ENCODE measurements at places on chromosomes 4 and X. TPM values are rescaled to one million over a fixed set of nuclear protein-coding genes. Genes with fewer than 3 reads are reported as not detected.

GRCh38 chr4:24328711-24329110 lies 255.6 kb downstream of the DHX15 start:
- H3K36me3 ChIP-seq: no peaks in the 10 kb centered on the region
- H3K27ac ChIP-seq: no peak overlapping the region

DNA sequence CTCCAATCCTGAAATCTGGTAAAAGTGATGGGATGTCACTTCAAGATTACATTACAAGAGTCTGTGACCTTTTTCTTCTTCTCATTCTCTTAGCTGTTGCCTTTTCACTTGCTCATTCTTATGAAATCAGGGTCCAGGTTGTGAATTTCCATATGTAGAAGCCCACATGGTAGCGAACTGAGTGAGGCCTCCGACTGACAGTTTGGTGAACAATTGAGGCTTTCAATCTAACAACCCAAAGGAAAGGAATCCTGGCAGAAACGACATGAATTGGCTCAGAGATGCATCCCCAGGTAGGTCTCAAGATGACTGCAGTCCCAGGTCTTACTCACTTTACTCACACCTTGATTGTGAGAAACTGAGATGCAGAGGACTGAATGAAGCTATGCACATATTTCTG lies 203.4 kb upstream of the FAT4 start:
- no peaks in the 10 kb centered on the region for H3K36me3 ChIP-seq
- no peaks in the 10 kb centered on the region for H3K4me1 ChIP-seq
- no peak for DNase-seq
- no peak overlapping the region for H3K4me3 ChIP-seq
- H3K27me3 ChIP-seq: no peaks in the 10 kb centered on the region
- no peak overlapping the region for H3K27ac ChIP-seq

- no peak overlapping the region for H3K4me3 ChIP-seq
- H3K36me3 ChIP-seq: no peaks in the 10 kb centered on the region
- peaks cover 42% of the 10 kb centered on the region for H3K4me1 ChIP-seq
- H3K27me3 ChIP-seq: no peaks in the 10 kb centered on the region
- no peak for DNase-seq
- H3K27ac ChIP-seq: no peak overlapping the region
These were observed 13.8 kb downstream of the GALNT7 start for GRCh38 chr4:173182403-173182802.

- peaks cover 10% of the 10 kb centered on the region for H3K27me3 ChIP-seq
- DNase-seq: no peak
- no peak overlapping the region for H3K4me3 ChIP-seq
- H3K4me1 ChIP-seq: no peaks in the 10 kb centered on the region
- H3K36me3 ChIP-seq: peaks cover 4% of the 10 kb centered on the region
- H3K27ac ChIP-seq: no peak overlapping the region
These were observed 19.1 kb downstream of the WDR17 start for GRCh38 chr4:176084769-176085168.

DNA sequence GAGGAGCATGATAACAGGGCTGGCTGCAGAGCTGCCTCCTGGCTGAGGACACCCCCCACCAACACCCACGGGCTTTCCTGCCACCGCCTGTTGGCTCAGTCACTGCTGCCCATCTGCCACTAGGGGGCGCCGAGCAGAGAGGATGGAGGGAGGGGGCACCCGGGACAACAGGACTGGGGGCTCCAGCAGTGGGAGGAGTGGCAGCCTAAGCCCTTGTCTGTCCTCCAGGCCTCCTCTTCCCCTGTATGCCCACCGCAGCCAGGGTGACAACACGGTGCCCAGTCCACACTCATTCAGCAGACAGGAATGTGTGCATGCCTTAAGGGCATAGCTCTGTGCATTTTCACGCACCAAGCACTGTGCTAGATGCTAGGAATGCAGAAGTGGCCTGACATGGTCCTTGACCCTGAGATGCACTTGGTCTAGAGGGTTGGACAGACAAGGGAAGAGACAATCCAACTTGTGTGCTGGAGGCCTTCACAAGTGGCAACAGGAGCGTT lies 149.9 kb downstream of the AMMECR1 start:
- H3K27ac ChIP-seq: no peak overlapping the region
- no peak overlapping the region for H3K4me3 ChIP-seq
- peak; percentile 40 for DNase-seq
- H3K4me1 ChIP-seq: peaks cover 6% of the 10 kb centered on the region
- no peaks in the 10 kb centered on the region for H3K27me3 ChIP-seq

DNA sequence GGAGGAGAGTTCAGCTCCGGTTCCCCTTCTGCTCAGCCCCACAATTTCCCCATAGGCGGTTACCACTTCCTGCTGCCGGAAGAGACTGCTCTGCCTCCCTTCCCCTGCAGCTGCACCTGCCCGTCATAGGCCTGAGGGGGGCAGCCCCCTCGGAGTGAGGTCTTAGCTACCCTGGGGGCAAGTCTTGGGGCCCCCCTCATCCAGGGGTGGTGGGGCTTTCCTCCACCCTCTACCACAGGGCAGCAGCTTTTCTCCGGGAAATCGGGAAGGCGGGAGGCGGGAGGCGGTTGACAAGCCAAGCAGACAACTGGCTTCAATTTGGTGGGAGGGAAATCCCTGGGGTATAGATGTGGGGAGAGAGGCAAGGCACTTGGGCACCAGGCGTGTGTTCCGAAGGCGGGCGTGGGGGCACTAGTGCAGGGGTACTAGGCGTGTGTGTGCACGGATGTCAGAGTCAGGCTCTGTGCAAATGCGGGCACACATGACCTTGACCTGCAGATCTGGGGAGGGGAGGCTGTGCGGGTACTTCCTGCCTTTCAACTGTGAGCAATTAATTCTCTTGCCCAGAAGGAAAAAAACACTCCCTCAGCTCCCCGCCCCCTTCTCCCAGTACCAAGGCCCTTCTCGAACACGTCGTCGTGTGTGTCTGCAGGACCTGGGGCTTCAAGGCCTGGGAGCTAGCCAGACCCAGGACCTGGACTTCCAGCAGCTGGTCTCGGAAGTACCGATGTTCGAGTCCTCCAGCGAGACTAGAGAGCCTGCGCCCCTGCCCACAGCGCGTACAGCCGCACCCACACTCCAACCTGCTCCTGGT lies 1.0 kb upstream of the ARHGAP4 start:
- no peaks in the 10 kb centered on the region for H3K27me3 ChIP-seq
- no peaks in the 10 kb centered on the region for H3K36me3 ChIP-seq
- H3K4me1 ChIP-seq: peaks cover 10% of the 10 kb centered on the region
- H3K27ac ChIP-seq: peak overlapping the region; percentile 99
- peak; percentile 80 for DNase-seq

GRCh38 chr4:166282081-166282770 lies 409.2 kb downstream of the TLL1 start:
- DNase-seq: no peak
- H3K36me3 ChIP-seq: no peaks in the 10 kb centered on the region
- H3K4me1 ChIP-seq: no peaks in the 10 kb centered on the region
- H3K27me3 ChIP-seq: no peaks in the 10 kb centered on the region

- DNase-seq: no peak
- H3K27me3 ChIP-seq: no peaks in the 10 kb centered on the region
- H3K4me1 ChIP-seq: no peaks in the 10 kb centered on the region
- no peak overlapping the region for H3K4me3 ChIP-seq
- no peaks in the 10 kb centered on the region for H3K36me3 ChIP-seq
These were observed 20.7 kb upstream of the RNF150 start for GRCh38 chr4:141153751-141154510.

DNA sequence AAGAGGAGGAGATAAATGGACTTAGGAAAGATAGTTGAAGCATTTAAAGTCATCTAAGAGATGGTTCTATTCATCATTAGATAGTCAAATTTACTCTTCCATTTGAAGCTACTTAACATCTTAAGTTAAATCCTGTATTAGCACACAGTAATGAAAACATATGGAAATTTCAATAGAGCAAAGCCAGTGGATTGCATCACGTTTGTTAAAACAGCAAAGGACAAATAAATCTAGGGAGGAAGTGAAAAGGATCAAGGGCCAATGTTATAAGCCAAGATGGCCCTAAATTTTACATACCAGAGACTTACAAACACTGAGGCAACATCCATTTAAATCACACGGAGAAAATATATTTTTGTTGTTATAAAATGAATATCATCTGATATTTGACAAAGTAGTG lies 602.8 kb downstream of the INPP4B start:
- H3K27ac ChIP-seq: peak overlapping the region; percentile 11
- H3K4me3 ChIP-seq: no peak overlapping the region
- no peaks in the 10 kb centered on the region for H3K27me3 ChIP-seq
- peaks cover 16% of the 10 kb centered on the region for H3K4me1 ChIP-seq
- no peak for DNase-seq

GRCh38 chrX:20654596-20655106 lies 387.9 kb upstream of the RPS6KA3 start:
- H3K4me1 ChIP-seq: no peaks in the 10 kb centered on the region
- no peak overlapping the region for H3K4me3 ChIP-seq
- DNase-seq: no peak

GRCh38 chr4:176406736-176407135 lies 87.0 kb downstream of the SPCS3 start:
- peaks cover 11% of the 10 kb centered on the region for H3K27me3 ChIP-seq
- H3K4me3 ChIP-seq: no peak overlapping the region
- H3K36me3 ChIP-seq: no peaks in the 10 kb centered on the region
- H3K4me1 ChIP-seq: no peaks in the 10 kb centered on the region
- H3K27ac ChIP-seq: no peak overlapping the region

- peaks cover 45% of the 10 kb centered on the region for H3K36me3 ChIP-seq
- H3K4me1 ChIP-seq: peaks cover 1% of the 10 kb centered on the region
- no peak overlapping the region for H3K27ac ChIP-seq
These were observed 186.1 kb upstream of the MAB21L2 start for GRCh38 chr4:150395872-150396271.

GRCh38 chrX:1391370-1391706 lies 575 bp downstream of the SLC25A6 start:
- peak overlapping the region; percentile 98 for H3K27ac ChIP-seq
- H3K4me3 ChIP-seq: peak overlapping the region; percentile 94
- no peaks in the 10 kb centered on the region for H3K27me3 ChIP-seq
- peaks cover 65% of the 10 kb centered on the region for H3K4me1 ChIP-seq
- peaks cover 10% of the 10 kb centered on the region for H3K36me3 ChIP-seq

- H3K36me3 ChIP-seq: no peaks in the 10 kb centered on the region
- H3K27ac ChIP-seq: peak overlapping the region; percentile 4
- H3K4me3 ChIP-seq: no peak overlapping the region
- no peaks in the 10 kb centered on the region for H3K27me3 ChIP-seq
- peaks cover 55% of the 10 kb centered on the region for H3K4me1 ChIP-seq
- no peak for DNase-seq
These were observed 31.6 kb downstream of the UBE2K start for GRCh38 chr4:39729557-39729956.

- no peaks in the 10 kb centered on the region for H3K27me3 ChIP-seq
- peaks cover 29% of the 10 kb centered on the region for H3K4me1 ChIP-seq
These were observed at the start of gene PHKA2 for GRCh38 chrX:18983666-18984380. Gene PHKA2 (minus strand): TSS chrX:18984114. CDS start chrX:18983932, 182 bp downstream.

DNA sequence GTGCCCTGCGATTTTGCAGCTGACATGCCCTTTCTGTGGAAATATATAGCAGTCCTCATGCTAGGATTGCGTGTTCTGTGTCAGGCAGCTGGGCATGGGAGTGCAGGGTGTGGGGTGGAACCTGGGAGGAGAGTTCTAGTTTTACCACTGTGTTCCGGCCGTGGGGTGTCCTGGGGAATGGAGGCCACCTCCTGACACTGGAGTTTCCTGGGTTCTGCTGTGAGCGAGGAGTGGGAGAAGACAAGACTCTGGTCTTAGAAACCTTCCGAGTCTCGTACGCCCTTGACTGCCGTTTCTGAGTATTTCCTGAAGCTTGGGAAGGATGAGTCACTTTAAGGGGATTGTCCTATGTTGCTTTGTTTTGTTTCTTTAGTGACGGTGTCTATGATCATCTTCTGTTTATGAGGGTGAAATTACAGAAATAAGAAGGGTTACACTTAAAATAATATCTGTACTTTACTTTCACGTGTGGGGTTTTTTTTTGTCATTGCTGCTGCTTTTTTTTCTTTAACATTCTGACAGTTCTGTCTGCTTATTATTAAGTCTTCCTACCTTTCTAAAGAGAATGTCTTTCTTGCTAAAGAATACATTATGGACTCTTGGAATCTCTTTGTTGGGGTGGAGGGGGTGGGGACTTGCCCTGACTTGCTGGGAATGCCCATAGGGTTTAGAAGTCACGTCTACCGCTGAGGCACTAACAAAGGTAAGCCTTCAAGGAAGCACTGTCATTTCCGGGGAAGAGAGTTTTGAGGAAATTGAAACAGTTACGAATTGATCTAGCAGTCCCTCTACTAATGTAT lies 19.1 kb downstream of the CD99 start:
- H3K4me1 ChIP-seq: peaks cover 48% of the 10 kb centered on the region
- peak overlapping the region; percentile 73 for H3K4me3 ChIP-seq
- peak overlapping the region; percentile 52 for H3K27ac ChIP-seq
- no peaks in the 10 kb centered on the region for H3K36me3 ChIP-seq
- H3K27me3 ChIP-seq: no peaks in the 10 kb centered on the region
- no peak for DNase-seq

GRCh38 chrX:54430519-54430918 lies 9.7 kb upstream of the TSR2 start:
- H3K27ac ChIP-seq: no peak overlapping the region
- H3K4me1 ChIP-seq: no peaks in the 10 kb centered on the region
- DNase-seq: no peak

DNA sequence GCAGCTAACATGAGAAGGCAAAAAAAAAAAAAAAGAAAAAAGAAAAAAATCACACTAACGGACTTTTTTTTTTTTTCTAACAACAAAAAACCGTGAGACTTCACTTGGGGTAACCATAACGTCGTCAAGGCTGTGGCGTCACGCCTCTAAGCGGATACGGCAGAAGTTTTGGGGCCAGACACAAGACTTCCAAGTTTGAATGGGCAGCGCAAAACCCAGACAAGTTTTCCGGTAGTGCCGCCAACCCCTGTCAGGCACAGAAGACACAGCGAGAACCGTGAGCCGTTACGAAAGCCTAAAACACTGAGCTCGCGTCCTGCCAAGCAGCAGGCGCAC lies 556 bp upstream of the SMARCA5 start:
- no peak for DNase-seq
- H3K27ac ChIP-seq: peak overlapping the region; percentile 100
- H3K4me1 ChIP-seq: peaks cover 9% of the 10 kb centered on the region
- H3K4me3 ChIP-seq: peak overlapping the region; percentile 100

DNA sequence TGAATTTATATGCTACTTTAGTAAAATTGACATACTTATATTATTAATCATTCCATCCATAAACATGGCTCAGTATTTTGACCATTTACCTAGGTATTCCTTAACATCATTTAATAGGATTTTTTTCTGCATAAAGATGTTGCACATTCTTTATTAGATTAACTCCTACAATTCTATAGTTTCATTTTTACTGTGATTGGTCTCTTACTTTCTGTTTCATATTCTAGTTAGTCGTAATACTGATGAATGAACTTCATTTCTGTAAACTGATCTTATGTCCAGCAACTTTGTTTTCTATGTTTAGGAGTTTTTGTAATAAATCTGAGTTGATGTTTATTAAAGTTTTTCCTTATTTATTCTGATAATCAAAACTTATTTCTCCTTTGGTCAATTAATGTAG lies 278.2 kb upstream of the CXXC4 start:
- H3K4me1 ChIP-seq: peaks cover 11% of the 10 kb centered on the region
- no peaks in the 10 kb centered on the region for H3K27me3 ChIP-seq
- no peak for DNase-seq
- peak overlapping the region; percentile 72 for H3K4me3 ChIP-seq
- H3K36me3 ChIP-seq: no peaks in the 10 kb centered on the region

PITX2 gene
- total RNA-seq: not detected

EGFL6 gene
- total RNA-seq: not detected

PRMT9 gene
- total RNA-seq: 10.6 TPM

CYSLTR1 gene
- total RNA-seq: 1.1 TPM

SH2D1A gene
- total RNA-seq: 32.4 TPM

CENPE gene
- total RNA-seq: 0.44 TPM

HS3ST1 gene
- 0.60 TPM for total RNA-seq
